ENCODE measurements at places on chromosomes 5 and 9.

- no peak for ATAC-seq
Measured at GRCh38 chr9:114969269-114969668, 38.9 kb upstream of the TNFSF8 start.

DNA sequence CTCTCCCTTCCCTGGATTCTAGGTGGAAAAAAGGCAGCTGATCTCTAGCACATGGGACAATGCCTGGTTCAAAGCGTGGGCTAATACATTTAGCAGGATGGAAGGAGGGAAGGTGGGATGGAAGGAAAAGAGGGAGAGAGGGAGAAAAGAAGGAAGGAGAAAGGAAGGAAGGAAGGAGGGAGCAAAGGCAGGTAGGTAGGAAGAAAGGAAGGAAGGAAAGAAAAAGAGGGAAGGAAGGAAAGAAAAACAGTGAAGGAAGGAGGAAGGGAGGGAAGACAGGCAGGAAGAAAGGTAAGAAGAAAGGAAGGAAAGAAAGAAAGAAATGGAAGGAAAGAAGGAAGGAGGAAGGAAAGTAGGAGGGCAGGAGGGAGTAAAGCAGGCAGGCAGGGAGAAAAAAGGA, 12.2 kb upstream of the PALM2AKAP2 start:
- ATAC-seq = no peak

DNA sequence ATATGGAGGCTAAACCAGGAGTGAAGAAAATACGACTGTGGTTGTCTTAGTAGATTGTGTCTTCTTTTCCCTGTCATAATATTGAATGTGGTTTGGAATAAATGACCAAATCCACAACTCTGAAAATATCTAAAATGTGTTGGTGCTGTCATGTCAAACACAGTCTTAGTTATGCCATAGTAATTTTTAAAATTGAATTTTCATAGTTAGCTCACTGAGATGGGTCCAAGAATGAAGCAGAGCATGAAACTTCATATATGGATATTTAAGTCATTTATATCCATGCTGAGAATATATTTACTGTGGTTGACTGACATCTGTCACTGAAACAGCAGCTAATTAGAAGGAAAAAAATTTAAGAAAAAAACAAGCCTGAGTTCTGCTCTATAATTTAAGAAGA, 260.4 kb upstream of the ATP10B start:
- no peak for ATAC-seq

- no peak for ATAC-seq
Measured at GRCh38 chr9:35871545-35871944, 1.3 kb upstream of the OR13J1 start.

- peak; percentile 88 for ATAC-seq
Measured at GRCh38 chr5:92687821-92688722, 892.9 kb downstream of the NR2F1-AS1 start.

DNA sequence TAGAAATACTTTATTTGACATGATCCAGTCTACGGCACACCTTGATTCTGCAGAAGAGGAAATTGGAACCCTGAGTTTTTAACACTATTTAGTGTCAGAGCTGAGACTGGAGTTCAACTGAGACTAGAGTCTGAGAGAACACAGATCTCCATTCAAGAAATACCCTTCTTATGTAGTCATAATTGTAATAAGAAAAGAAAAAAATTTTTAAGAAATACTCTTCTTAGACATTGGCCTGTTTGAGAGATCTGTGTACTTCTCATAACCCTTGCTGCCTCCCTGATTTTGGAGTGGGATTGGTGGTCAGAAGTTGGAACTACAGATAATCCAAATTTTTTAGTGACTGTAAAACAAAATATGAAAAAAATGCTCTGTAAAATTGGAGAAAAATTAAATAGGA, 253.4 kb downstream of the ARRDC3 start:
- ATAC-seq = peak; percentile 65

DNA sequence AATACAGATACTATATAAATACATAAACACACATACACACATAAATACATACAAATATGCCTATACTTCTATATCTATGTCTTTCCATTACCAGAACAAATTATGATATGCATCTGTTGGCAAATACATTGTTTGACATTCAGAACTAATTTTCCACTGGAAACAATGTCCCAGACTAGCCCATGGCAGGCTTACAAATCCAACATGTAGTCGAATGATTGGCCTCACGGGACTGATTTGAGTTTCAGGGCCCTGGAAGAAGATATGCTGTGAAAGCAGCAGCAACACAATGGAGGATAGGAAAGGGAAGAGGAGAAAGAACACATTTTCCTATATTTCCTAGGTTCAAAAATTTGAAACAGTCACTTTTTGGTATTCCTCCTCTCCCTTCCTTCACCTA, 881.1 kb upstream of the DMAC1 start:
- no peak for ATAC-seq

DNA sequence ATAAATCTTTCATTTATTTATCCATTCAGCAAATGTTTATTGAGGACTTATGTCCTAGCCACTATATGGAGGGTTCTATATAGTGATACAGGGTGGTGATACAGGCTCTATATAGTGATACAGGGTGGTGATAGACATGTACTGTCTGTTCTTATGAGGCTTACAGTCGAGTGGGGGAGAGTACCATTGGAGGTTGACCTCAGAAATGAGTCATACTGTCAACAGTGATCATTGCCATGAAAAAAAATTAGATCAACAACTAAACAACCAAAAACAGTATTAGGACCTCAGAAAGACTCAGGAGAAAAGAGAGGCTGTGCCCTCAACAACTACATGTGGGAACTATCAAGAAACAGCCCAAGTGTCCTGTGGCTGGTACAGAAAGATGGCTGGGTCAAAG, 22.0 kb downstream of the PAPPA start:
- ATAC-seq = no peak

GRCh38 chr5:145237843-145238242, 597.3 kb downstream of the PRELID2 start:
- peak; percentile 91 for ATAC-seq

GRCh38 chr9:118059484-118060278, 355.5 kb downstream of the TLR4 start:
- ATAC-seq = no peak

DNA sequence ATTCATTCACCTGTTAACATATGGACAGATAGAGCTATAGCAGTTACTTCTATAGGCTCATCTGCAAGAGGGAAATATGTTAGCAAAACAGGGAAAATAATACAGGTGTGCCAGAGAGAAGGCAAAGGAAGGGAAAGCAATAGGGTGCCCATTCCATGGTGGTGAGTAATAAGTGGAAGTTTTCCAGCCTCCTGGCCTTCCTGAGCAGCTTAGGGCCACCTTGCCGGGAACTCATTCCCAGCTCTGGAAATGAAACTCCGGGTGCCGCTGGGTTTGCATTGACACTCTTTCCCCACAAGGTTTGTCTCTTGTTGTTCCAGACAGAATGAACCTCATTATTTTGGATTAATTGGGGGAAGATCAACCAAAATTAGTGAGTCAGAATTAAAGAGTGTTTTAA, 58.4 kb downstream of the SLC1A3 start:
- no peak for ATAC-seq

DNA sequence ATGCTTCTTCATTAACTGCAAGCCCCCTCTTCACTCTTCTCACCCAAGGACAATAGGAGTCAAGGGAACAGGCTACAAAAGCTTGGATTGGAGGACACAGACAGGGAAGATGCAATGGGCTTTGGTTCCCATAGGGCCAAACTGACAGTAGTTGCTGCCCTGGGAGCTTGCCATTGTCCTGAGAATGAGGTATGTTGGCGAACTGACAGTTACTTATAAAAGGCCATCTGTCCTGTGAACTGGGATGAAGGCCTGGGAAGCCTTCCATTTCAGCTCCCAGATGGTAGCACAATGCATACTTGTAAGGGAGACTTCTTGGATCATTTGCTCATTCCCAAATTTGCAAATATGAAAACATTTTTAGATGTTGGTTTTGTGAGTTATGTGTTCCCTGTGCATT, 88.9 kb downstream of the SNCAIP start:
- no peak for ATAC-seq

DNA sequence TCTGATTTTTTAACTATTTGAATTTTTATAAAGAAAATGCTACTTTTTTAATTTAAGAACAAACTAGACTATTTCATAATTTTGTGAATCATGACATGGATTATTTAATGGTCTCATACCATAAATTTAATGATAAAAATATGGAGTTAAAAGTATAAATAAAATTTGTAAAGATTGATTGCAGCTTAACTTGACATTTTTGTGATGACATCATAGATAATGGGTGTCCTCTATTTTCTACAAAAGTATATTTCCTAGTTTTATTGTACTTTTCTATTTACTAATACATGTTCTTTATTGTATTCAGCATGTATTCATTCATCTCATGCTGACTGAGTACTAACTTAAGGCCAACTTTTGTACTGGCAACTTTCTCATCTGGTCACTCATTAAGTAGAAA, 1096.5 kb downstream of the NR2F1-AS1 start:
- ATAC-seq = no peak

DNA sequence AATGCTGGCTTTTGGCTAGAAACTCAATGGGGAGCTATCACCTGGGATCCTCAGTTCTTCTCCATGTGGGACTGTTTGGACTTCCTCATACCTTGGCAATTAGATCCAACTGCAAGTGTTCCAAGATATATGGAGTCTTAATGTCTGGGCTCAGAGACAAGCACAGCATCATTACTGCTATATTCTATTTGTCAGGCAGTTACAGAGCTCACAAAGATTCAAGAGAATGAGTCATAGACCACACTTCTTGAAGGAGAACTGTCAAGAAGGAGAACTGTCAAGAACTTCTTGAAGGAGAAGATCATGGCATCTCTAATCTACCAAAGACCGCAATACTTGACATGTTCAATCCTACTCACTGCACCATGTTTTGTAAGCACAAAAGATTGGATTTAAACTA, 106.8 kb upstream of the NREP start:
- no peak for ATAC-seq

DNA sequence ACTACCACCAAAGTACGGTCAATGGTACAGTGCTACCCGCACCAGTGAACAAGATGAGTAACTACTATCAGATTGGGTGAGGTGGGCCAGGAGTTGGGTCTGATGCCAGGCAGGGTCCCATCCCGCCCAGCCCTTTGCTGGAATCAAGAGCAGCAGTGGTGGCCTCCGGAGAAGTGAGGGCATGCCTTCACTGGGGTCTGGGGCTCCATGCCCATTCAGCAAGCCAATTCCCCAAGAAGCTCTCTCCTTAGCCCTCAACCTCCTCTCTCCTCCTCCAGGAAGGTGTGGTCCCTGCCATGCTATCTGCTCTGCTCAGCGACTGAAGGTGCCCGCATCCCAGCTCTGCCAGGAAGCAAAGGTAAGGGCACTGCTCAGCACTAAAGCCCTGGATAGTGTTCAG, 62.7 kb upstream of the CPLX2 start:
- ATAC-seq = no peak

DNA sequence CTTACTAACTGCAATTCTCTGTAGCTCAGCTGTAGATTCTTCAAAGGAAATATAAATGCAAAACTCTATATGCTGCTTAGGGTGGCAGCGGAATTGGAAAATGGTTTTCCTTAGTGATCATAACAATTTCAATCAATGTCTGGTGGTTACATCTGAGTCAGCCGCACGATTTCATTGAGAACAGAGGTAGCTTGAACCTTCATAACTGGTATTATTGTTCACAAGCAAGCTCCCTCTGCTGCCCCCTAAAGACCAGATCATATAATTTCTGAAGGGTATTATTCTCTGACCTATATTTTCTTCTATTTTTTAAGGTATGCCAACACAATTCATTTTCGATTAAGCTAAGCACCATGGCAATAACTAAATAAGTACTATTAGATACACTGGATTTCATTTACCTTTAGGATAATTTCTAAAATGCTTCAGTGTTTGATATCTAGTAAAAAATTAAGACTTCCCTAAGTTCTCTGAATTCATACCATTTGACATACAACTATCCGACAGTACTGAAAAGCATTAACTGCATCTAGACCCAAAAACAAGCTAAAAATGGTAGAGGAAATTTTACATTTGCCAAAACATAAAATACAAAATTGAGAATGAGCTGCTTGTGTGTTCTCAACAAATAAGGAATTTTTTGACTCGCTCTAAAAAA, 181.1 kb upstream of the SPEF2 start:
- ATAC-seq = peak; percentile 63

DNA sequence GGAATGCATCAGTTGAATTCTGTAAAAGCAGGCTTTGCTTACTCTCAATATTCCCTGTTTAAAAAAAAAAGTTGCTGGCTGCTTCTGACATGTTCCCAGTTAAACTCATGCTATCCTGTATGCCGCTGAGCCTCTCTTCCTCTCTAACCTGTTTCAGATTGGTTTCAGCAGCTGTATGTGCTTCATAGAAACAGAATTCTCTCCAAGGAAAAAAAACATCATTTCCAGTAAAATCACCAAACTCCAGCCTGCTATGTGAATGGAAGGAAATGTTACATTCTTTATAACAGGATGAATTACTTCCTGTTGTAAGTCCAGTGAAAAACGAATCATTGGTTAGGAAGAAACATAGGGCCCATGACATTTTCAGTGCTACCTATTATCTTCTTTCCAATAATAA, 25.7 kb upstream of the KCNV2 start:
- peak; percentile 44 for ATAC-seq

- ATAC-seq = peak; percentile 26
Measured at GRCh38 chr9:4237748-4238511, 61.9 kb downstream of the GLIS3 start.

DNA sequence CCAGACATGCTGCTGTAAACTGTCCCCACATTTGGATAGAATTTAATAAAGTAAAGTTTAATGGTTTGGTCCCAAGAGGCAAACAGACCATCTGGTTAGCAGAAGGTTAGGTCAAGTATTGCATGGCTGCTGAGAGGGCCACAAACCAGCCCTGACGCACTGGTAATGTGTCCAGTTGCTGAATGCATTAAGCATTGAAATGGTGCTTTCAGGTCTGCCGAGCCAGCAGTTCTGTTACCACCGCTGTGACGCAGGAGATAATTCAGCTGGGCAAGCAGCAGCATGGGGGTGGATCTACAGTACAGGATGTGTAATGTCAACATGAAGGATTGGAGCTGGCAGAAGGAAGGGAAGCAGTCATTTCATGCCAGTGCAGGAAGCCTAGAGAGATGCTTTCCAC, 16.0 kb downstream of the ZNF462 start:
- peak; percentile 96 for ATAC-seq

DNA sequence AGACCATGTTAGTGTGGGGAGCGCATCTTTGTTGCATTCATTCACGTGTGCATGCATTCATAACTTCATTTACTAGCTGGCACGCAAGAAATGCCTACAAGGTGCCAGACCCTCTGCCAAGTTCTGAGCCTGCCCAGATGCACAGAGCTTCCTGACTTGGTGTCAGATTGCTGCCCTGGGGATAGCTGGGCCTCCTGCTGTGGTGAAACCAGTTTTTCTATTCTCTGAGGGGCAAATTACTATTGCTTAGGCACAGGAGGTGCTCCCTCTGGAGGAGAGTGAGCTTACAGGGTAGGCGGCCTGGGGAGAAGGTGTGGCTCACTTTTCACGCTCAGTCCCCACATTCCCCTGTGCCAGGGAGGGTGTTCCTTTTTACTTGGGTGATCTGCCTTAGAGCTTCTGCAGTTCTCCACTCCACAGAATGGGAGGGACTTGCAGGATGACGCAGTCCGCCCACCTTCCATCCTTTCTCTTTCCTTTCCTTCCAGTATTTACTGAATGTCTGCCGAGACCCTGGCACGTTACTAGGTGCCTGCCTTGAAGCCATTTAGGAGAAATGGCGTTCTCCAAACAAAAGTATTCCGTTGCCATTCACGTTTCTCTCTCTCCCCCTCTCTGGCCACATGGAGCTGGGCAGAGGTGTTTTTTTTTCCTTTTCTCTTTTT, 27.9 kb upstream of the CTNNA1 start:
- peak; percentile 93 for ATAC-seq

GRCh38 chr9:133273819-133274218, 1.2 kb downstream of the ABO start:
- ATAC-seq = no peak

GRCh38 chr9:29475471-29475870, 1902.2 kb upstream of the C9orf72 start:
- ATAC-seq = no peak

All from SK-N-SH treated with all-trans-retinoic acid at 6 μM for 48 hours (cell line).